Stimulated activated CD8-positive, alpha-beta memory T cell treated with anti-CD3 and anti-CD28 coated beads, Interleukin-4, amount 100 ng/mL, for 1 hour (primary cell): ENCODE measurements at places on chromosomes 3 and 15.

GRCh38 chr3:195834675-195835583, 23.2 kb upstream of the MUC4 start:
- no peak for DNase-seq

DNA sequence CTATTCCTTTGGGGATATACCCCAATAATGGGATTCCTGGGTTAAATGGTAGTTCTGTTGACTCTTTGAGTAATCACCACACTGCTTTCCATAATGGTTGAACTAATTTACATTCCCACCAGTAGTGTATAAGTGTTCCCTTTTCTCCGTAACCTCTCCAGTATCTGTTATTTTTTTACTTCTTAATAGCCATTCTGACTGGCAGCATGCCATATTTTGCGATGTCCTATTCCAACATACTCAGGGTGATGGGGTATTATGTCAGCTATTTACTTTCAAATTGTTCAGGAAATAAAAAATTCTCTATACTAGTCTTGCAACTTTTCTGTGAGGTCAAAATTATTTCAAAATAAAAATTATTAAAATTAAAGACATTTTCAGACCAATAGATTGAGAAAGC, 9.1 kb upstream of the PARP14 start:
- no peak for DNase-seq

GRCh38 chr15:78265752-78266224, 1.4 kb downstream of the DNAJA4 start:
- no peak for DNase-seq

- DNase-seq, result no peak
Measured at GRCh38 chr15:39180030-39180429, 400.8 kb upstream of the THBS1 start.

GRCh38 chr3:123067689-123068600, 1.1 kb downstream of the PDIA5 start:
- DNase-seq, result no peak

DNA sequence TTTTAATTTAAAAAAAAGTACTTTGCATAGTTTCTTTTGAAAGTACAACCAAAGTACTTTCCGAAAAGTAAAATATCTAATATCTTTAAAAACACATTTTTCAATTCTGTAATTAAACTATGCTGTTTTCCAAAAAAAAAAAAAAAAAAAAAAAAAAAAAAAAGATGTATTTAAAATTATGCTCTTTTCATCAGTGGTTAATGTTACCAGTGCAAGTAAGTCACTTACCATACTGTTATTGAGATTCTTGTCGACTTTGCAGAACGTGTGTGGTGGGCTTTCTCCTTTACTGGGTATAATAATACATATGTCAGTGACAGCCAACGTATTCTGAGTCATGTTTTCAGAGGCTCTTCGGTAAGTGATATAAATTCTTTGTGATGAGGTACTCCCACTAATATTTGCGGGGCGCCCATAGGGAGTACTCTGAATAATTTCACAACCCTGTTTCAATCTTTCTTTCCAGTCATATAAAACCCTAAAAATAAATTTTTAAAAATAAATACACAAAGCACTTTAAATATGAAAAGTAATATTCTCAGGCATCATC, 39.9 kb downstream of the DENND4A start:
- no peak for DNase-seq

DNA sequence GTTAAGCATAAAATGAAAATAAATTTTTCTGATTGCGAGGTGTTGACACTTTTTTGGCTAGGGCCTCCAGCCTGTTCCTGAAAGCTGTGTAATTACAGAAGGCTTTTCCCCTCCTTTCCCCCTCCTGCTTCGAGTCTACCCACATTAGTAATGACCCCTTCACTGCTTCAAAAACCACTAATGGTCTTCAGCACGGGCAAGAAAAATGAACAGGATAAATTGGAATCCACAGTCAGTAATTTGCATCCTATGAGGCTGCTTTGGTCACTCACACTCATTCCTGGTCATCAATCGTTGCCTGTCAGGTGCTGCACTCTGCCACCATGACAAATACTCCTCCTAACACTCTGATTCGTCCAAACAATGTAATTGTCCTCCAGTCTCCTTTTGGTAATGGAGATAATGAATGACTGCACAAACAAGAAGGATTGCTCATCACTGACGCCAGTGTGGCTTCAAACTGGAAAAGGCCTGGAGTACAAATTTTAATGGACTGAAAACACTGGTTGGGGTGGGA, 148.6 kb downstream of the MEIS2 start:
- DNase-seq, result no peak

DNA sequence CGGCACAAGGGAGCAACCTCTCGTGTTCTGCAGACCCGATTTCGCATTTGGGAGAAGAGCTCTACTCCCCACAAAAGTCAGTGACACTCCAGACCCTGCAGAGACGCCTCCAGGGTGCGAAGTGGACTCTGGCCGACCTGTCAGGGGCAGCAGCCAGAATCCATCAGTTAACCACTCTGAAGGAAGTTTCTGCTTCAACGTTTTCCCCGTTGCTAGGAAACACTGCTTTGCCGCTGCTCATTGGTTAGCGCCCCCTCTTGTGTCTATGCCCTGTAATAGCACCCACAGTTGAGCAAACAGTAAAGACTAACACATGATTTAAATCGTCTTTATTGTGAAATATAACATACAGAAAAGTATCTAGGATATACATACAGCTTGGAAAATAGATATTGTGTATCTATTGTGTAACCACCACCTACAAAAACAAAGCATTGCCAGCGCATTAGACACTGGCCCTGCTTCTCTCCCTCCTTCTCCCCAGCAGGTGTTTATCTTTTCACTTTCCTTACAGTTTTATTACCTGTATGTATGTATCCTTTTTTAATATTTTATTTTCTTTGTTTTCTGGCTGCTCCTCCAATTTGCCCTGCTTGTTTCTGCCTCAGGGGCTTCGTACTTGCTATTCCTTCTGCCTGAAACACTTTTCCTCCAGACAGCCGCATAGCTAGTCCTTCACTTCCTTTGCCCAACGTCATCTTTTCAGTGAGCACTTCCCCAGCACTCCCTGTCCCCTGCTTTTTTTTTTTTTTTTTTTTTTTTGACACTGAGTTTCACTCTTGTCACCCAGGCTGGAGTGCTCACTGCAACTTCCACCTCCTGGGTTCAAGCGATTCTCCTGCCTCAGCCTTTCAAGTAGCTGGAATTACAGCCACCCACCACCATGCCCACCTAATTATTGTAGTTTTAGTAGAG, 38.8 kb downstream of the TMEM40 start:
- DNase-seq, result peak; percentile 11

GRCh38 chr3:118137778-118138177, 896.9 kb downstream of the IGSF11 start:
- DNase-seq, result no peak

GRCh38 chr15:69955240-69955894, 142.3 kb downstream of the TLE3 start:
- no peak for DNase-seq

DNA sequence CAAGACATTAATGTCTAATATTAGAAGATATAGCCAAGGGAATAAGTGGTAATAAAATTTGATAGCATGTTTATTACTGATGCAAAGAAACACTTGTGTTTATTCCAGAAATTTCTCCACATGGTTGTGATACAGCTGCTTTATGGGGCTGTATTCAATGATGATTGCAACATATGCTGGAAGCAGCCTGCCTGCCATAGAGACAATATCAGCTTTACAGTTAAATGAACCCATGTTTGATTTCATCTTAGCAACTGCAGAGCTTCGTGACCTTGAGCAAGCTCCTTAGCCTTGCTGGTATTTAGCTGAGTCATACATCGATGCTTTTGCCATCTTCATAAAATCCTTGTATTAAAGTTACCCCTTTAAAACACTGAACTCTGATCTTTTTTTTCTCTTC, 168.1 kb upstream of the STAC start:
- no peak for DNase-seq

GRCh38 chr15:26081758-26082220, 218.7 kb upstream of the ATP10A start:
- no peak for DNase-seq

GRCh38 chr15:90334304-90334731, 17.8 kb upstream of the ZNF774 start:
- no peak for DNase-seq

GRCh38 chr3:193788189-193788991, 195.4 kb downstream of the OPA1 start:
- no peak for DNase-seq

DNA sequence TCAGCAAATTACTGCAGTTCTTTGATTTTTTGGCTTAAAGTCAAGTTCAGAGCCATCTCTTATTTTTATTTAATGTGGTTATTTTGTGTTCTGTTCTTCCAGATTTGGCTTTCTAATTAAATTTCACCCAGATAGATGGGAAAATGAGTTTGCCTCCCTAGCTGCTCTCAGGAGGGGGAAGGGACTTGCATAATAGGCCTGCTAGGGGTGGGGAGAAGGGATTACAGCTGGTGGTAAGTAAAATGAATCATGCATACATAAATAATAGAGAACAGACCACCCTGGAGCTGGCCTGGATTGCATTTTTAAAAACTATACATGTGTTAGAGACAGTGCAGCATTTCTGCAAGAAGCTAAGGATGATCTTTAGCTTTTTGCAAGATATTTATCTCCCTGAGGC, 3.9 kb upstream of the PXYLP1 start:
- DNase-seq, result no peak

DNA sequence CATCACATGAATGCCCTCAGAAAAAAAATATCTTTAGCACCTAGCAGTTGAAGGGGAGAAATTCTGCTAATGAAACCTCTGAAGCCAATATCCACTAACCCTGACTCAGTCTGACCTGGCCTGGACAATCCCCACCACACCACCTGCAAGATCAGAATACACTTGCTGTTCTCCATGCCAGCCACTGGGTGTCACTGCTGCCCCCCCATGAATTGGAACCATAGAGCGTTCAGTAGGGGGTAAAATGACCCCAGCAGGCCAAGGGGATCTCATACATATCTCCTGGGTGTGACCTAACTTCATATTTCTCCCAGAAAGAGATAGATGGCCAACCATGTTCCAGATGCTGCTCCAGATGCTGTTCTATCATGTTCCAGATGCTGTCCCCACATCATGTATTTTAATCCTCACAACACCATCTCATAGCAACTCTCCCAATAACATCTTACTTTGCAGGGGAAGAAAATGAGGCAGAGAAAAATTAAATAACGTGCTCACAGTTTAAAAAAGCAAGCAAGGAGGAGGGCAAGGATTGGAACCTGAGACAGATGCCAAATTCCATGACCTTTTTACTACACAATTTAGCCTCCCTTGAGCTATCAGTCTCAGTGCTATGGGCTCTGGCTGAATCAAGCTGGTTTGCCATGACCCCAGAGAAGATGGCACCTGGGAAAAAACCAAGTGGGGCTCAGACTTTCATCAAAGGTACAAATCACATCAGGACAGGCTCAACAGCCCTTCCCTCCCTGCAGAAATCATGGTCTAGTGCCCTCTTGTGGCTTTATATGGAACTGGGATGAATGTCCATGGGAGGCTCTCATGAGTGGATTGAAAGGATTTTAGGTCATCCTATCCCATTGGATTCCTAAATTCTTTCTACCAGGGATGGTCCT, 12.4 kb downstream of the NTRK3 start:
- DNase-seq, result no peak

DNA sequence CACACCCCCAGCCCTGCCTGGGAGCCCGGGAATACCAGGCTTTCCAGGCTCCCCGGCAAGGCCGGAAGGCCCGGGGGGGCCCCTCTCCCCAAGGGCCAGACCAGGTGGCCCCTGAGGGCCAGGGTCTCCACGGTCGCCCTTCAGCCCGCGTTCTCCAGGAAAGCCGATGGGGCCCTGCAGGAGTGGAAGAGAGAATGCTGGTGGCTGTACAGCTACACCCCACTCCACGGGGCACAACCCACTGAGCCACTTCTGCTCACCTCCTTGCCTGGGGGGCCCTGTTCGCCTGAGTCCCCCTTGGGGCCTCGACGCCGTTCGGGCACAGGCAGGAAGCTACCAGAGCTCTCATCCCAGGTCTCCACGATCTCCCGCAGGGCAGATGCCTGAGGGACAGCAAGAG, 11.8 kb upstream of the UCN2 start:
- no peak for DNase-seq

GRCh38 chr3:56839784-56840715, 38.3 kb upstream of the ARHGEF3 start:
- no peak for DNase-seq
